Foreskin melanocyte (primary cell): ENCODE measurements at places on chromosomes 5 and 9.

- no peak for DNase-seq
These were observed 340.5 kb downstream of the PIK3R1 start for GRCh38 chr5:68555907-68556681.

- DNase-seq, result peak; percentile 21
These were observed 71.3 kb downstream of the GLIS3 start for GRCh38 chr9:4228606-4229005.

DNA sequence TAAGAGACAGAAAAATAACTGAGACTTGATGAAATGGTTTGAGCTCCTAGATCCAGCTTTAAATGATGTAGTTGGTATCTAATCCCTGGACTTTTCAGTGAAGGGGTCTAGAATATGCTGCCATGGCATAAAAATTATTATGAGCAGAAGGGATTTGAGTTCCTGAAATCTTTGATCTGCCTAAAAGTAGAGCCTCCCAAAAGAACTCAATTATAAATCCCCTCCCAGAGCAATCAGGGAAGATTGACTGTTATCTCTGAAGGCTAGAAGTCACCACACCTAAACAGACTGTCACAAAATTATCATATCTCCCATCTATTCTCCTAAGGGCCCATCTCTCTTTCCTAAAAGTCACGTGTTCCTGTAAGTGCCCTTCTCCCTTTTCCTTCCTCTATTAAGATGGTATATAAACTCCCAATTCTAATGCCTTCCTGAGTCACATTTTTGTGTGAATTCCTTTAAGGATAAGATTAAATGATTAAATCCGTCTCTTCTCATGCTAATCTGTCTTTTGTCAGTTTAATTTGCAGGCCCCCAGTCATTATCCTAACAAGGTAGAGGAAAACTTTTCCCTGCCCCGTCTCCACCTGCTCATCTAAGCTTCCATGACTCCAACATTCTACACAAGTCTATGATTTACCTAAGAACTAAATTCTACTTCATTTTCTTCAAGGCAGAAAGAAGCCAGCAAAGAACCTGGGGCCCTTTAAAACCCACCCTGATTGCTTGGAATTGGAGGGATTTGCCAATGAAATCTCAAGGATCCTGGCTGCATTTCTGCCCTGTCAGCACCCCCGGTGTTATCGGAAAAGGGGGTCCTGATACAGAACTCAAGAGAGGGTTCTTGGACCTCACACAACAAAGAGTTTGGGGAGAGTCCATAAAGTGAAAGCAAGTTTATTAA is 47.1 kb upstream of the PWWP2A start:
- no peak for DNase-seq

- DNase-seq, result no peak
These were observed 39.7 kb downstream of the CDC42SE2 start for GRCh38 chr5:131303537-131303936.
